ENCODE measurements at places on chromosomes 1 and 21.
A peak's percentile ranks its signal among the peaks of the same experiment; 100 is the strongest.

GRCh38 chr1:231160895-231161666 lies 777 bp upstream of the TRIM67 start:
- DNase-seq: no peak

GRCh38 chr1:199808110-199808870 lies 219.2 kb upstream of the NR5A2 start:
- no peak for DNase-seq

DNA sequence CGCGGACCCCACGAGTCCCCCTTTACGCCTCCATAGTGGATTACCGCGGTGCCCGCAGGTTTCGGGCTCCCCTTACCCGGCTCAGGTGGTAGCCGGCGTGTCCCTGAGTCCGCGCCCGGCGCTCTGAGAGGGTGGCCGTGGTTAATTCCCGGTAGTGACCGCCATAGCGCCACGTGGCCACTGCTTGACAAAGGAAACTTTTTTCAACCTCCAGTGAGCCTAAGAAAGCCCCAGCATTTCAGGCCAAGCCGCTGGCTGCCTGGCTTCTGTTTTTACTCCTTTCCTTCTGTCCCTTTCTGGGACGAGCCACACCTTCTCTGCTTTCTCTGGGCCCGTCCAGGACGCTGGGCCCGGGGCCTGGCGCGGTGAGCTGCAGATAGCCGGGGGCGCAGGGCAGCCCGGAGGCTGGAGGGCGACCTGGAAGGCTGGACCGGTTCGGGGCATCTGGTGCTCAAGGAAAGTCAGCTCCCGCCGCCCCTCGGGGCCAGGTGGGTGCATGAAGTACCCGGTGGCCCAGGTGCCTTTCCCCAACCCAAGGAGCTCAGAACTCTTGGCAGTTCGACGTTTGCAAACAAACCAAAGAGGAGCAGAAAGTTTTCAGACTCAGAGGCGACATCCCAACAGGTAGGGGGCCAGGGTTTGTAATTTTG lies 540 bp upstream of the C1orf198 start:
- no peak for DNase-seq

- no peak for DNase-seq
These were observed 47.4 kb upstream of the SLC5A9 start for GRCh38 chr1:48175116-48175515.

- no peak for DNase-seq
These were observed 20.5 kb downstream of the PRKACB start for GRCh38 chr1:84164567-84165021.

DNA sequence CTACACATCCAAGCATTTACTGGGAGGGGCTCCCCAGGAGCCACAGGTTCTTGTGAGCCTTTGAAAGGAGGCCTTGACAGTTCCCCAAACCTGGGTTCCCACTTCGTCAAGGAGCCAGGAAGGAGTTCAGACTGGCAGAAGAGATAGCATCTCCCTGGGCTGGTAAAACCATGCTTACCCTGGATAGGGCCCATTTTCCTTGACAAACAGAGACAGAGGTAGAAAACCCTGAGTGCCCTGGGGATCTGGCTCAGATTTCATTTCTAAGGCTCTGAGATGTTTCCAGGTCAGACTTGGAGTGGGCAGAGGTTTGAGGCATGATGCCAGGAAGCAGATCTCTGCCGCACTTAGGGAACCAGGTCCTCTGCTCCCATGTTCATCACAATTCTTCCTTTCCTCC lies 2.7 kb downstream of the ETNK2 start:
- DNase-seq: no peak

- no peak for DNase-seq
These were observed 3.3 kb downstream of the RAVER2 start for GRCh38 chr1:64748222-64748621.

- no peak for DNase-seq
These were observed 12.8 kb downstream of the PDE9A start for GRCh38 chr21:42666023-42666747.

GRCh38 chr1:198677027-198677426 lies 38.2 kb downstream of the PTPRC start:
- no peak for DNase-seq

DNA sequence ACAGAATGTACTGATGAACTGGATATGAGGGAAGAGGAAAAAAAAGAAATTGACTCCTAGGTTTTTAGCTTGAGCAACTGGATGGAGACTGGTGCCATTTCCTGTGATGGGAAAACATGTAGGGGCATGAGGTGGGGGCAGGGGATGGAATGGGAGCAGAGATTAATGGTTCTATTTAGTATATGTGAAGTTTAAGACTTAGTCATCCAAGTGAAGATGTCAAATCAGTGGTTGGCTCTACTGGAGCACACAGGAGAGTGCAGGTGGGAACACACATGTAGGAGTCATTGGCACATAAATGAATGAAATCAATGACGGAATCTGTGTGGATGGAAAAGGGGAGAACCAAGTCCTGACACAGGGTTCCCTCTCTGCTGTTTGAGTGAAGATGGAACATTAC lies 224.4 kb upstream of the COA6 start:
- no peak for DNase-seq

- no peak for DNase-seq
These were observed 51.5 kb upstream of the CNIH3 start for GRCh38 chr1:224564454-224565084.

- peak; percentile 39 for DNase-seq
These were observed 64.3 kb downstream of the PRKAA2 start for GRCh38 chr1:56709269-56709880.

DNA sequence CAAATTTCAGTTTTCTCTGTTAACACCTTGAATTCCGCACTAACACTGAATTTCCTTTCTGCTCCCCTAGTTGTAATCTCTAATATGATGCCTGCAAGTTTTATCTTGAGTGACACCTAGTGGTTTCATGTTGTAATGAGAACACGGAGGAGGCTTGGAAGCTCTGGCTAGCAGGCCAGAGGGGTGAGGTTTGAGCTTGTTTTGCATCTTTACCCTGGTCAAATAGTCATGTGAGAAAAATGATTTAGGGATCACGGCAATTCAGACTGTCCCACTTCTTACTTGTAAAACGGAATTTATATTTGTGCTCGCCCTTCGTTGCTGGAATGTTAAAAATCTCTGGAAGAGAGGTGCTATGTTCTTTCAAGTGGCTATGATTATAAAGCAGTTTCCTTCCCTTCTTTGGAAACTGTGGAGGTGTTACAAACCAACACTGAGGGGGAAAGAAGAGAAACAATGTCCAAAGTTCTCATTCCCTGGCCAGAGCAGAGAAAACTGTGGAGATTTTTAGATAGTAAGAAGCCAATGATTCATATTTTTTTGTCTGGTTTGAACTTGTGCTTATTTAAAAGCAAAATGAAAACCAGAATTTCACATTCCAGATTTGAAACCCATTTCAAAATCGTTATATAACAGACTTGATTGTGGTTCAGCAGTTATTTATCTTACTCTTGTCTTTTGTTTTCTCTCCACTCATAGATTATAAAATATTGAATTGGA lies 5.3 kb upstream of the MROH9 start:
- DNase-seq: peak; percentile 77

- DNase-seq: no peak
These were observed 19.6 kb downstream of the CCSAP start for GRCh38 chr1:229323201-229323600.

Data from brain microvascular endothelial cell (primary cell).